ENCODE measurements at places on chromosomes 6 and 20.

- no peak for DNase-seq
Observed at GRCh38 chr6:148693882-148694484, 52.8 kb upstream of the UST start.

- DNase-seq = no peak
Observed at GRCh38 chr20:1894471-1894950, 696 bp upstream of the SIRPA start.

GRCh38 chr6:38188677-38189335 is 369.3 kb downstream of the ZFAND3 start:
- DNase-seq = no peak

GRCh38 chr6:20180935-20181334 is 31.3 kb downstream of the MBOAT1 start:
- DNase-seq = no peak

DNA sequence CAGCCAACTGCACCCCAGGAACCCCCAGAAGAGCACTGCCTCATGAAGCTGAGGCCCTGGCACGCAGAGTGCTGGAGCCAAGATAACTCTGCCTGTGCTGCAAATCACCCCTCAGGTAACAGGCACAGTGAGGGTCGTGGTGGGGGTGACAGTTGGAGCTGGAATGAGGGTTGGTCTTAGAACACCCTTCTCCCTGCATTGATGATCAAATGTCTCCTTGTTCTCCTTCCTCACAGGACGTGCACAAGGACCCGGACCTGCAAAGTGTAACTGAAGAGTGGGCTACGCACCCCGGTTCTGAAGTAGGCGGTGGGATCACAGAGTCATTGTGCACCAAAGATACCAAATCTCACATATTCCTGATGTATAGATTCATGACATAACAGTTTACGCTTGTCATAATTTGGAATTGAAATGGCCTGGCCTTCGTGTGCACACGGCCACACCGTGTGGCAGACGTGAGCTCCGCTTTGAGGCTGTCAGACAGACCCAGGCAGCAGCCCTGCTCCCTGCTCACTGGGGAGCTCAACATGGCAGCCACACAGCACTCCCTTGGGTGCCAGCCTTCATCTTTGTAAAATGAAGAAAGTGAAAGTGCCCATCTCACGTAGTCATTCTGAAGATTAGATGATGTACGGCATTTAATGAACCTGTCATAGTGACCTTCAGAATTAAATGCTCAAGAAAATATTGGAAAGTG is 8.8 kb downstream of the THBS2 start:
- DNase-seq = no peak

DNA sequence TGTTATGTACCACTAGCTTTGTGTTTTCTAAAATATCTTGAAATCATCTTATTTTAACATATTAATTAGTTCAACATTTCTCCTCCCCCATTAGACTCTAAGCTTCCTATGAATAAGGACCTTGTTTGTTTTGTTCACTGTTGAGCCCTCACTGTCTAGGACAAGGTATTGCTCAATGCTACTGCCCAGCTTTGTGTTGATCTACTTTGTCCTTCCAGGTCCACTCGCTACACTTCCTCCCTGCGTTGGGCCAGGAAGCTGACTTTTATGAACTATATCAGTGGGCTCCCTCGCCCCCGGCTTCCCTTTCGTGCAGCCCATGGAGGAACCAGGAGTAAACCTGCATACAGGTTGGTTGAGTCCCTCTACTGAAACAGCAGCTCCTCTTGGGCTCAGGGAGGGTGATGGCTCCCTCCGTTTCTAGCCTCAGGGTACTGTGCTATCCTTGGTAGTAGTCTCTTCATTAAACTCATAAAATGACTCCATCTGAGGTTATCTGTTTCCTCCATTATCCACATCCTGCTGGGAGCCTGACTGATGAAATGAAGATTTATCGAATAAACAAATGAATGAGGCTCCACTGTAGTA is 272.5 kb downstream of the CLIC5 start:
- no peak for DNase-seq

GRCh38 chr6:83853178-83854000 is at the start of gene RIPPLY2:
Gene RIPPLY2, plus strand, starts transcription at chr6:83853360. Its CDS starts 57 bp downstream, at chr6:83853417.
- DNase-seq = no peak

- DNase-seq = no peak
Observed at GRCh38 chr20:38169636-38170193, 4.6 kb upstream of the TGM2 start.

GRCh38 chr6:6712449-6713403 is 124.2 kb downstream of the LY86 start:
- no peak for DNase-seq

GRCh38 chr20:24933266-24933908 is 15.7 kb upstream of the CST7 start:
- DNase-seq = no peak

GRCh38 chr6:158219228-158219627 is 51.1 kb downstream of the GTF2H5 start:
- DNase-seq = no peak

GRCh38 chr6:4365686-4366085 is 230.3 kb upstream of the ECI2 start:
- no peak for DNase-seq

DNA sequence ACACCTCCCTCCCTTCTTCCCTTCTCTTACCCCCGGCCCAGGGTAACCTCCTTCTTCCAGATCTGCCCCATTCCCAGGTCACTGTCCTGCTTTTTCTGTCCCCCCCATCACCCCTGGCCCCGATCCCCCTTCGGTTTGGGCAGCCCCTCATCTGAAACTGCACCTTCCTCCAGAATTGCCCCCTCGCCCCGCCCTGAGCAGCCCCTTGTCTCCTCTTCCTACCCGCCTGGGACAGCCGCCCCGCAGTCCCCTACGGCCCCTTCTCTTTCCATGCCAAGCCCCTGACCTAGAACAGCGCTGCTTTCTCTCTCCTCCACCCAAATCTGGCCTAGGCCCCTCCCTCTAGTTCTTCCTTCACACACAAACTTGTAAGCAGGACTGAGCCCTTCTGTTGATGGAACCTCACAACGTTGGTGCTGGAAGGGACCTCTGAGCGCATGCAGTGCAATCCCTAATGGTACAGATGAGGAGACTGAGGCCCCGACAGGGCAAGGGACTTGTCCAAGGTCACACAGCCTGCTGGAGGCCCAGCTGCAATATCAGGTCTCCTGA is 630 bp downstream of the PPP2R5D start:
- DNase-seq = no peak

GRCh38 chr6:26086211-26086610 is 1.0 kb upstream of the HFE start:
- DNase-seq = peak; percentile 21

DNA sequence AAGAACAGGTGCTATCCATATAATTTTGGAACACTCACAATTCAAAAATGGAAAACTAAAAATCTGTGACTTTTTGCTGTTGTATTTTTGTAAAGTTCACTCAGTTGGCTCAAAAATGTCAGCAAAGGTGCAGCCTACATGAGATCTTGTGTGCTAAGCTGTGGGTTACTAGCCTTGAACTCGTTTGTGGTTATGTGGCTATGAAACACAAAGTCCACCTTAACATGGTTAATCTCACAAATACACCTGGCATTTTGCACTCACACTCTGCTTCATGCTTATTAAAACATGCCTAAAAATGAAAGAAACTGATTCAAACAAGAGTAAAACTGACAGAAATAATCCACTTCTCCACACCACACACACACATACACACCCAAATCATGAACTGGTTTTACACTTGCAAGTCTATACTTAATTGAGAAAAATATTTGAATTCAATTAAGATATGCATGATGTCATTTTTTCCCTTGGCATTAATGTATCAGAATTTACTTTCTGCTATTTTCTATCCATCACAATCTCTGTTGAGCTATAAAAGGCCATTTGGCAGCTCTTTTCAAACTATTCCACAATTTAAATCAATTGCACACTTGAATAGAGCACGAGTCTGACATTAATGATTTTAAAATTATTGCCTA is 22.9 kb upstream of the TMEM30A start:
- DNase-seq = no peak

- DNase-seq = no peak
Observed at GRCh38 chr20:63972312-63973159, 2.8 kb upstream of the ZNF512B start.

- DNase-seq = no peak
Observed at GRCh38 chr6:91611190-91611589, 1024.3 kb upstream of the MAP3K7 start.

DNA sequence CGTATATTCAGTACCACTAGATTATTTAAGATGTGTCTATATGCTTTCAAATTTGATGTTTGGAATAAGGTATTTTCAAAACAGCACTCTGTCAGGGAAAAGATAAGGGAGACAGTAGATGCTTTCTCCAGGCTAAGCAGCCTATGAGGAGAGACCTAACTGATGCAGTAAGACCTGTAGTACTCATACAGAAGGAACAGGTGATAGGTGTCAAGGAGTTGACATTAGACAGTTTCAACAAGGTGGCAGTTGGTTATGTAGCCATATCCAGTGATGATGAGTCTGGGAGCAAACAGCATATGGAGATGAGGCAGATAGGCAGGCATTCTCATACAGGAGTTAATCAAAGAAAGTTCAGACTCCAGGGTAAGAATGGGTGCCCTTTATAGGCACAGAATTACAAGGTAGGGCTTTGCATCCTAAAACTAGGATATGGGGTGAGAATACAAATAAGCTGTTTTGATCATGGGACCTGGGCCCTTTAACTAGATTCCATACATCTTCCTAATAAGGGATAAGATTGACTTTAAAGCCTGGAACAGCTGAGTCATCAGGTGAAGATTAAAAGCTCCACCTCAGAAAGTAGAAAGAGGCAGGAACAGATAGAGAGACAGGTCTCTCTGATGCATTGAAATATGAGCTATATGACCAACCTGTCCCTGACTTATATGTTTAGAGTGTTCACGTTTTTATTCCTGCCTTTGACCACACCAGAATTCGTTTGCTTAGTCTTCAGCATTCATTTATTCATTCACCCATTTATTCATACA is 7.9 kb downstream of the RSPH4A start:
- no peak for DNase-seq

DNA sequence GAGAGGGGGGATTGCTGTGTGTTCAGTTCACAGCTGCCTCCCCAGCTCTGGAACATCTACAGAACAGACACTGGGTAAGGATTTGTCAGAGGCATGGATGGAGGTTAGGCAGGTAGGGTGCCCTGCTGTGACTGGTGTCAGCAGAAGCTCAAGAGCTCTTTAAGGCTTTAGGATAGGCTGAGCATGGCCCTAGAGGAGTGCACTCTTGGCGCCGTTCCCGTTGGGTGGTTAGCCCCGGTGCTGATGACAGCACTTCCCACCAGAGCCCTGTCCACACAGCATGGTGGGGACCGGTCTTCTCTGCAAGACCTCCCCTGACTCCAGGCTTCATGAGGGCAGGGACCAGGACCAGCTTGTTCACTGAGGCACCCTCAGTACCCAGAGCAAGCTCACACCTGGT is 262.0 kb downstream of the BMP7 start:
- DNase-seq = no peak

- DNase-seq = no peak
Observed at GRCh38 chr6:119147101-119148053, 68.9 kb upstream of the FAM184A start.

- no peak for DNase-seq
Observed at GRCh38 chr6:149053848-149054558, 263.5 kb upstream of the TAB2 start.

DNA sequence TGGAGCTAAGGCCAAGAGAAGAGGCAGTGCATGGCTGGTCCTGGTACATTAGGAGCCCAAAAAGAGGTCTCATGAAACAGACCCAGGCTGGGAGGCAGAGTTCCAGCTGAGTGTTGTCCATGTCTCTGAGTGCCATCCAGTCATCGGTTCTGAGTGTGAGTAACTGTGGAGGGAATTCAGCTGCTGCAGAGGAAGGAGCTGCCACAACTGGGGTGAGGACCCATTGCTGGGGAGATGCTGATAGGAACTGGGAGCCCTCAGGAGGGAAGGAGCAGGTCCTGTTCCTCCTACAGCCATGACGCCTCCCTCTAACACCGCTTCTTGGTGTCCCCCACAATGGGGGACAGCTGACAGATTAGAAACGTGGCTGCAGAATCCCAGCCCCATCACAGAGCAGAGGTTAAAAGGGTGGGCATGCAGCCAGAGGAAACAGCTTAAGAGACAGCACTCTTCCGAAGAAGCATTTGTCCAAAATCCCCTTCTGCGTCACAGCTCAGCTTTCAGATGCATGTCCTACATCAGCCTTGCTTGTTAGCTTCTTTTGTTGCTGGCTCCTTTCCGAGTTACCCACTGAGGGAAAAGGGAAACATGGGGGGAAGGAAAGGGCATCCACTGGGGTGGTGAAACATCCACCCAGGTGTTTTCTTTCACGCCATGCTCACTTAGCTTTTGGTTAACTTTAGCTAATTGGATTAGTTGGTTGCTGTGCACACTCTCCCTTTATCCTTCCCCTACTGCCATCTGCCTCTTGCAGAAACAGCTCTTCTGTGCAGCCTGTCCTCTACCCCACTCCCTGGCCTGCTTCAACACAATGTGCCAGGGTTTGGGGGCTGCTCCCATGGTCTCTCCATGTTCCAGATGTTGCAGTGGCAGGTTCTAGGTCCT is 239.2 kb downstream of the SYNDIG1 start:
- DNase-seq = no peak

GRCh38 chr6:116136933-116137340 is 11.0 kb upstream of the COL10A1 start:
- DNase-seq = no peak

DNA sequence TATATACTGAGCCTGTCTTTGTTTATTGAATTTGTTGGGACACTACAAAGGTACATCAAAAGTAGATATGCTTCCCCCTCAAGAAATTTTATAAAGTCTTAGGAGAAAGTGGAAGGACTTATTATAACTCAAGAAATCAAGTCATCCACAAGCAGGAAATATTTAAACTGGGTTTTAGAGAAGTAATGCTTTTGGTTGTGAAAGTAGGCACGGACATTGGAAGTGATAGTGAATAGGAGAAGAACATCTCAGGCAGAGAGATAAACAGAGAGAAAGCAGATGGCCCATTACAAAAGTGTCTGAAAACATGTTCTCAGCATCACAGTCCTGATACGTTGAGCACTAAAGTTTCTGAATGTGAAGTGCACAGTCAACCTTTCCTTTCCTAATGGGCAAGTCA is 415.6 kb upstream of the RNF217 start:
- DNase-seq = no peak

DNA sequence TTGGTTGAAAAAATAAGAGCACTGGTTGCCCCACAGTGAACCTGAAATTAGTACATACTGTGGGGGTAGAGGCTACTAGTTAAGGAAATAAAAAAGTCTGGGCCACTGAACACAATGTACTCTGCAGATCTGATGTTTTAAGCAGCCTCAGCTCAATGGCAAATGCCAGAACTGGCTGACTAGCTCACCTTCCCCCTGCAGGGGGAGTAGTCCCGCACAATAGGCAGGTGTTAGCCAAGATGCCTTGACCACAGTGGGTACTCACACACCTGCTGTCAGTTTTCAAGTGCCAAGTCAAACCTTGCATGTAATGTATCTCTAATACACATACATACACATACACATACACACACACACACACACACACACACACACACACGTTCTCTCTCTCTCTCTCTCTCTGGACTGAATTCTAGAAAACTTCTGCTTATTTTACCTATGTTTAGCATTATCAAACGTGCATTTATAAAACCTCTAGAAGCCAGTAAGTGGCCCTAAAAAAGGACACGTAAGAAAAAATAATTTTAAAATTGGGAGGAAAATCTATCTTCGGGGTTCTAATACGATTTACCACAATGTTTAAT is 36.1 kb downstream of the GMDS start:
- DNase-seq = peak; percentile 8

- DNase-seq = no peak
Observed at GRCh38 chr6:23672737-23673136, 453.3 kb upstream of the NRSN1 start.

- no peak for DNase-seq
Observed at GRCh38 chr6:2663123-2663522, 87.6 kb downstream of the MYLK4 start.

All from activated T-cell treated with anti-CD3 and anti-CD28 coated beads for 4 hours (primary cell).